ENCODE measurements at places on chromosomes 6 and 20. TPM values are rescaled to one million over a fixed set of nuclear protein-coding genes. Genes with fewer than 3 reads are reported as not detected.

GRCh38 chr6:137942736-137943135, 75.7 kb downstream of the TNFAIP3 start:
- H3K27ac ChIP-seq: no peak overlapping the region
- no peak for DNase-seq
- H3K4me1 ChIP-seq: peaks cover 6% of the 10 kb centered on the region
- H3K27me3 ChIP-seq: no peaks in the 10 kb centered on the region
- no peaks in the 10 kb centered on the region for H3K36me3 ChIP-seq

Gene DUSP22
- 37.8 TPM for total RNA-seq

GRCh38 chr20:39778847-39779604, 816.9 kb downstream of the DHX35 start:
- no peaks in the 10 kb centered on the region for H3K4me1 ChIP-seq
- no peak for DNase-seq
- H3K4me3 ChIP-seq: no peak overlapping the region
- H3K27ac ChIP-seq: no peak overlapping the region
- H3K27me3 ChIP-seq: no peaks in the 10 kb centered on the region

- no peak overlapping the region for H3K4me3 ChIP-seq
- H3K27me3 ChIP-seq: no peaks in the 10 kb centered on the region
- 0 out of 2 replicates have a peak, but pooled peaks cover 3% of the 10 kb centered on the region for H3K36me3 ChIP-seq
- no peaks in the 10 kb centered on the region for H3K4me1 ChIP-seq
- H3K27ac ChIP-seq: no peak overlapping the region
Measured at GRCh38 chr6:142189057-142189456, 42.0 kb downstream of the VTA1 start.

GRCh38 chr6:39391182-39391581, 68.7 kb upstream of the KCNK16 start:
- H3K27ac ChIP-seq: no peak overlapping the region
- H3K4me1 ChIP-seq: no peaks in the 10 kb centered on the region
- no peaks in the 10 kb centered on the region for H3K36me3 ChIP-seq
- DNase-seq: no peak
- H3K27me3 ChIP-seq: peaks cover 42% of the 10 kb centered on the region
- no peak overlapping the region for H3K4me3 ChIP-seq

GRCh38 chr6:15284743-15285142, 38.9 kb downstream of the JARID2 start:
- H3K4me1 ChIP-seq: peaks cover 45% of the 10 kb centered on the region
- no peaks in the 10 kb centered on the region for H3K36me3 ChIP-seq
- DNase-seq: peak; percentile 72
- H3K27me3 ChIP-seq: no peaks in the 10 kb centered on the region
- H3K27ac ChIP-seq: no peak overlapping the region

- H3K36me3 ChIP-seq: no peaks in the 10 kb centered on the region
- H3K27ac ChIP-seq: peak overlapping the region; percentile 41
Measured at GRCh38 chr6:108947114-108947854, 99.1 kb downstream of the ARMC2 start.
